NCI-H1436 (cell line): ENCODE measurements at places on chromosomes 6 and 20.

GRCh38 chr6:16130932-16131387, 2.1 kb downstream of the MYLIP start:
- DNase-seq: no peak

- no peak for DNase-seq
Observed at GRCh38 chr6:147157930-147158329, 46.3 kb upstream of the STXBP5 start.

DNA sequence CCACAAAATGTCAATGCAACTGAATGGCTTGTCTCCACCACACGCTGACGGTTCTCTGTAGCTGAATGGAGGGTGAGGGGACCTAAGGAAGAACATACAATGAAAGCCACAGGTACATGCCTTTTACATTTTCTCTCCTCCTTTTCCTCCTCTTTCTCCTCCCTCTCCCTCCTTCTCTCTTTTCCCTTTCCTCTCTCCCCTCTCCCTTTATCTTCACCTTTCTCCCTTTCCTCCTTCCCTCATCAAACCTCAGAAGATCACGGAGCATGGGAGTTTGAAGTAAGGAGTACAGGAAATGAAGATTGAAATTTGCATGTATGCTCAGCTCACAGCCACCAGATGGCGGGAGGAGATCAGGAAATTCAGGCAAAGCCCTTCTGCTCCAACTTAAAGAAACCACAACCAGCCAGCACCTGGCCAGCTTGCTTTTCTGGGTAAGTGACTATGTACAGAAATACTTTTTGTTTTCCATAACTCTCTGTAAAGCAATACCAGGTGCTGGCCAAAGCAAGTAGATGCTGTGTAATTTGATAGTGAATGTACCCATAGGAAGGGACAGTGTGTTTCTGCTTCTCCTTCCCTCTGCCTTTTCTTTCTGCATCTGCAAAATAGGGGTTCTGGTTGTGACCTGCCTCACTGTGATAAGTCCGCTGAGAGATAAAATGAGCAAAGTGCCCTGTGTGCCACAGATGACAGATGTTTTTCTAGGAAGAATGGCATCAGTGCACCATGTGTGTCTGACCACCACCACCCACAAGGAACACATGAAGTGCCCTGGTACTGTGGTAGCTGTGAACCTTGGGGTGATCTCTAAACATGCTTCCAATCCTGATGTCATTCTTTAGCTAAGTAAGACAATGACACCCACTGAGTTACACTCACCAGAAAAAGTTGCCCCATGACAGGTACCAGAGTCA, 18.6 kb upstream of the FOXO3 start:
- DNase-seq: peak; percentile 77

GRCh38 chr6:56486681-56487080, 156.0 kb downstream of the DST start:
- DNase-seq: no peak

DNA sequence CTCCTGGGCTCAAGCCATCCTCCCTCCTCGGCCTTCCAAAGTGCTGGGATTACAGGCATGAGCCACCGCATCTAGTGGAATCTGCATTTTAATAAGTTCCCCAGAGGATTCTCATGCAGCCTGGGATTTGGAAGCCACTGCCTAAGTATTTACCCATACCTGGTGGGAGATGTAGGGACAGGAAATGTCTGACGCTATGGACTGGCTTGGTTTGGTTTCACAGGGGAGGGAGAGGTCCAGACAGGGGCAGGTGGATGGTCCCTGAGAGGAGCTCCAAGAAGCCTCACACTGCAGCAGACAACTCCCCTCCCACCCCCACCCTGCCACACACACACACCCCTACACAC, 4.4 kb downstream of the VSTM2L start:
- DNase-seq: no peak

DNA sequence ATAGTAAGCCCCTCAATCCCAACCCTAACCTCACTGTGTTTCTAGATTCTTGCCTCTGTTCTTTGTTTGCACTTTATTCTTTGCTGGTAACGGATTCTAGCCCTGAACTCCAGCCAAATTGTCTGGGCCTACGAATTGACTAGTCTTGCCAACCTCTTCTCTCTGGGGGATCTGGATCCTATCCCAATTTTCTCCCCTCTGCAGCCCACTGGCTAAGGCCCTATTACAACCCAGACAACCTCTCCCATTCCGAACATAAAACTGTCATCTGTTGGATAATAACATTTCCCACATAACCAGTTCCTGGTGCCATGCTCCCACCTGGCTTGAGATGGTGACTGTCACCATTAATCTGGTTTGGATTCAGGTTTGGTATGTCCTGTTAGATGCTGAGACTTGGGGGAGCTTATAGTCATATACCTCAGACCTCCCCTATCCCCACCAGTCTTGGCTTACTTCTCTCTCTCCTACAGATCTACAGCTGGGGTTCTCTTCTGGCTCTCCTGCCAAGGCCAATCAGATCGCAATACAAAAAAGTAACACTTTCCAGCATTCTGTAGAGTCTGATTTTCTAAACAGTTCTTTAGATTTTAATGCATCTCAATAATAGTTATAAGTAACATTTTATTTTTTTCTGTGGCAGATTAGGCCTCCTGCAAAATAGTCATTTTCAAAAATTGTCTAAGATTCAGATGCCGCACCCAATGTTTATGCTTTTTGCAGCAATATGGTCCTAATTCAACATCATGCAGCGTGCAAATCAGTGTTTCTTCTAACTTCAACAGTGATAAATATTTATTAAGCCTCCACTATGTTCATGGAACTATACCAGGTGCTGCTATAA, 29.8 kb upstream of the AHI1 start:
- no peak for DNase-seq

GRCh38 chr20:43387737-43388136, 70.0 kb upstream of the SRSF6 start:
- DNase-seq: no peak

- DNase-seq: no peak
Observed at GRCh38 chr6:16184129-16184528, 54.3 kb upstream of the GMPR start.

GRCh38 chr20:43345676-43346075, 112.0 kb upstream of the SRSF6 start:
- DNase-seq: no peak

- no peak for DNase-seq
Observed at GRCh38 chr6:98047164-98047563, 764.1 kb upstream of the MMS22L start.

- DNase-seq: no peak
Observed at GRCh38 chr20:22776369-22776768, 192.0 kb upstream of the FOXA2 start.

DNA sequence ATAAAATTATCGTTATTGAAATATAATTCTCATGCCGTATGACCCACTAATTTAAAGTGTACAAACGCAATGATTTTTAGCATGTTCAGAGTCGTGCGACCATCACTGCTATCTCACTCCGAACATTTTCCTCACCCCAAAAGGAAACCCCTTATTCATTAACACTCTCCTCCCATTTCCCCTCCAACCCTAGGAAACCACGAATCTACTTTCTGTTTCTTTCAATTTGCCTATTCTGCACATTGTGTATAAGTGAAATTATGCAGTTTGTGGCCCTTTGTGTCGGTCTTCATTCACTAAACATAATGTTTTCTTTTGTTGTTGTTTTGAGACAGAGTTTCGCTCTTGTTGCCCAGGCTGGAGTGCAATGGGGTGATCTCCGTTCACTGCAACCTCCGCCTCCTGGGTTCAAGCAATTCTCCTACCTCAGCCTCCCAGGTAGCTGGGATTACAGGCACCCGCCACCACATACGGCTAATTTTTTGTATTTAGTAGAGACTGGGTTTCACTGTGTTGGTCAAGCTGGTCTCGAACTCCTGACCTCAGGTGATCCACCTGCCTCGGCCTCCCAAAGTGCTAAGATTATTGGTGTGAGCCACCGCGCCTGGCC, 99.7 kb upstream of the ZNF217 start:
- no peak for DNase-seq

GRCh38 chr6:53066077-53066417, 843 bp downstream of the FBXO9 start:
- no peak for DNase-seq

DNA sequence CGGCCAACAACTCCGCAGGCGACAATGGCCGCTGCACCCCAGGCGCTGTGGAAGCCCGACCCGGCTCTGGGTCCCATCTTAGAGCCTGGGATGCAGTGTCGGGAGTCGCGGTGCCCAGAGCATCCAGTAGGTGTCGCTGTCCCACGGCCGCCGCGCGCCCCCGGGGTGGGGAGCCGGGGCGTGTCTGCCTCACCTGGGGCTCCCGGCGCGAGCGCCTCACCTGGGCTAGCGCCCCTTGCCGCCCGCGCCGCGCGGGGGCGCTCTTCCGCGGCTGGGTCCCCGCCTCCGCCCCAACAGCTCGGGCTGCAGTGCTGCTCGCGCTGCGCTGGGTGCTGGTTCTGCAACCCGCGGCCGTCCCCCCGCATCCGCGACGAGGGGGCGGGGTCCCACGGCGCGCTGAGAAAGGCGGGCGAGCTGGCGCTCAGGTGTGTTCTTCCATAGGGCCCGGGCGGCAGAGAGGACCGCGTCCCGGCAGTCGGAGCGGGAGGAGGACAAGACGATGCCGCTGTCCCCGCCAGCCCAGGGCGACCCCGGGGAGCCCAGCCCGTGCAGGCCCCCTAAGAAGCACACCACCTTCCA, at the start of gene CRYBG1:
Gene CRYBG1, plus strand, starts transcription at position 308 of the 579 bp plus-strand sequence. Its CDS starts 192 bp downstream, at position 500.
- peak; percentile 75 for DNase-seq

GRCh38 chr6:91895599-91896285, 1308.9 kb upstream of the MAP3K7 start:
- no peak for DNase-seq

- peak; percentile 19 for DNase-seq
Observed at GRCh38 chr20:14919501-14920081, 582.2 kb upstream of the FLRT3 start.

GRCh38 chr6:151661928-151662327, 145.6 kb upstream of the ESR1 start:
- no peak for DNase-seq

- DNase-seq: peak; percentile 12
Observed at GRCh38 chr6:130517444-130517931, 151.7 kb downstream of the TMEM200A start.

GRCh38 chr6:1383729-1384548, 5.4 kb upstream of the FOXF2 start:
- no peak for DNase-seq

DNA sequence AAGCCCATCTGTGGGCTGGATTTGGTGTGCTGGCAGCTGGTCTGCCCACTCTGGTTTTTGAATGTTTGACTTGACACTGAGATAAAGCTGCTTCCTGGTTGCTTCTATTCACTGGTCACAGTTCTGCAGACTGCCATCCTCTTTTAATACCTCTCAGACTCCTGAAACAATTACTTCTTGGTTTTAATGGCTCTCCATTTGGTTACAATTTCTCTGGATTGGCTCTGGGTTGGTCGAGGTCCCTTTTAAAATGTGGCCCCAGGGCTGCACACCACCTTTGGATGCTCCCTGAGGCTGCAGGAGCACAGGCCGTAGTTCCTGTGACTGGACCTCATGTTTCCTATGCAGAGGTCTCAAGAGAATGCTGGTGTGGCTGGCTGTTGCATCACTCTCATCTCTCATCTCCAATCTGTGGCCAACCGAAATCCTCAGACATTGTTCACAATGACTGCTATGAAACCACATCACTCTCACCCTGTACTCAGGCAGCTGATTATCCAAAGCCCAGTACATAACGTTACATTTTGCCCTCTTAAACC, 98.5 kb downstream of the INSM1 start:
- DNase-seq: no peak

DNA sequence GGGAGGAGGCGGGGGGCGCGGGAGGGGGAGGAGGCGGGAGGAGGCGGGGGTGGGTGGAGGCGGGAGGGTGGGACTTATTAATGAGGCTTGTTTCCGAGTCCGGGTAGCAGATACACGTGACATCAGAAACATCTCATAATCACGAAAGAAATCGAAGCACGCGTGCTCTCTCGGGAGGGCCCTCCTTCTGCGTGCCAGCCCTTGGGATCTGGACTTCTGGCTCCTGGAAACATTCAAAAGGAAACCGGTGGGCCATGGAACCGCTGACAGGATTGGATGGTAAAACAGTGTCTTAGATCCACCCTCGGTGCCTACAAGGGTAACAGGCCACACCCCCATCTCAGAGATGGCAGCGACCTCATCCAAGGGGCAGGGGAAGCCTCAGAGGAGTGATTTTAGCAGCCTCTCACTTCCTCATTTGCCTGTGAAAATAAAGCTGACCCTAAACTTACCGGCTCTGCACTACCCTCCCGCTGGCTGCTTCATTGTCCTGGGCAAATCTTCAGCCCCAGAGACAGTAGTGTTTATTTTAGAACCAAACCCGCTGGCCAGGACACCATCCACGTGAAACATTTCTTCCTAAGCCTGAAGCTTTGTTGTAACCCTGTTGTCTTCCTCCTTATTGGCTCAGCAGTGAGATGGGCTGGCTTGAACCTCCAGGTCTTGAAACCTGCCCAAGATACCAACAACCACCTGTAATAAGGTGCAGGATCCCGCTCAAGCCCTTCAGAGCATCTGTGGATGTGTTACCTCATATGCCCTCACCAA, 97.5 kb downstream of the PSMG4 start:
- DNase-seq: peak; percentile 52

DNA sequence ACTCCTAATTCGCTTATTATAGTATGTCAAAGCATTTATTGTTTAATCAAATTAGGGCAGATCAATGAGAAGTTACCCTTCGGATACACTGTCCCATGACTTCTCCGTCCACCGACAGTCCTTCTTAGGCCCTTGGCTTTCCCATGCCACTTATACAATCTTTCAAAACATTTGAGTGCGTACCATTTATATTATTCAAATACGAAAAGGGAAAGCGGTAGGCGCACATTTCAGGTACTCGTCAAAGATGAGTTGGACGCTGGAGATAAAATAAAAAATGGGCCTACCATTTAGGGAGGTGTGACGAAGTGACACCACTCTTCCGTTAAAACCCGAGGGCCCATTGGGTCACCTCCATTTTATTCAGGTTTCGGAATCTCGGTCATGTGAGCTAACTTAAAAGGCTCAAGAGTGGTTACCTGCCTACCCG, 542 bp upstream of the AFG1L start:
- no peak for DNase-seq

DNA sequence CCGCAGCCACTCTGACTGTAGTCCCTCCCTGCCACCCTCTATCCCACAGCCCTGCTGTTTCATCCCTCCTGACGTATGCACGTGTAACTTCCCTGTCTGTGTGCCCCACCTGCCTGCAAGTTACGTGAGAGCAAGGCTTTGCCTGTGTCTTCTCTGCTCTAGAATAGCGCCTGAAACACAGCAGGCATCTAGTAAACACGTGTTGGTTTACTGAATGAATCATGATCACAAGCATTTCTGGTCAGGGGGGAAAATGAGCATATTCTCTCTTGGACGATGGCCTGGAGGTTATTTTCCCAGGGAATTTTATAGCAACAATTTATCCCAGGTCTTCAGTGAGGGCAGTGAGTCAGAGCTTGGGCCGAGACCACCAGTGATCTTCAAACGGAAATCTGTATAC, 38.3 kb downstream of the PSMG4 start:
- no peak for DNase-seq

DNA sequence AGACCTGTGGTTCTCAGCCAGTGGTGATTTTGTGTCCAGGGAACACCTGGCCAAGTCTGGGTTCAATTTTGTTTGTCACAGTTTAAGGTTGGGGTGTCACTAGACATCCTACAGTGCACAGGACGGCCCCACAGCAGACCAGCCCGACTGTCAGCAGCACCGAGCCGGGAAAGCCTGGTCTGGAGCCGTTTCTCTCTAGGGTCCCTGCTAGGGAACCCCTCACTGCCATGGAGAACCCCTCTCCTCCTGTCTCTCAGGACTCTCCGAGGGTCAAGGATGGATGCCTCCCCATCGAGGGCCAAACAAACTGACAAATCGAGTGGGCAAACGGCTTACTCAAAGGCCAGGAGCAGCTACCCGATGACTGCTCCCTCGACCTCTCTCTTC, 15.8 kb upstream of the STX16 start:
- DNase-seq: no peak

GRCh38 chr6:19837511-19838441, 606 bp downstream of the ID4 start:
- DNase-seq: no peak
